ENCODE measurements at places on chromosomes 13 and 19. TPM values are rescaled to one million over a fixed set of nuclear protein-coding genes. Genes with fewer than 3 reads are reported as not detected.

GRCh38 chr19:13803038-13803437 is 7.8 kb downstream of the ZSWIM4 start:
- H3K4me3 ChIP-seq, result no peak overlapping the region
- H3K27ac ChIP-seq, result no peak overlapping the region
- H3K4me1 ChIP-seq, result no peaks in the 10 kb centered on the region
- no peaks in the 10 kb centered on the region for H3K36me3 ChIP-seq

- no peaks in the 10 kb centered on the region for H3K27me3 ChIP-seq
- no peaks in the 10 kb centered on the region for H3K36me3 ChIP-seq
- H3K4me3 ChIP-seq, result no peak overlapping the region
- no peak for DNase-seq
Measured at GRCh38 chr13:24865163-24865953, 101.4 kb downstream of the RNF17 start.

- H3K27me3 ChIP-seq, result no peaks in the 10 kb centered on the region
- no peak for DNase-seq
- no peaks in the 10 kb centered on the region for H3K4me1 ChIP-seq
- H3K36me3 ChIP-seq, result no peaks in the 10 kb centered on the region
Measured at GRCh38 chr13:64446372-64446771, 2783.8 kb downstream of the PCDH9 start.

The POU2F2 gene
- total RNA-seq, result 33.4 TPM

DNA sequence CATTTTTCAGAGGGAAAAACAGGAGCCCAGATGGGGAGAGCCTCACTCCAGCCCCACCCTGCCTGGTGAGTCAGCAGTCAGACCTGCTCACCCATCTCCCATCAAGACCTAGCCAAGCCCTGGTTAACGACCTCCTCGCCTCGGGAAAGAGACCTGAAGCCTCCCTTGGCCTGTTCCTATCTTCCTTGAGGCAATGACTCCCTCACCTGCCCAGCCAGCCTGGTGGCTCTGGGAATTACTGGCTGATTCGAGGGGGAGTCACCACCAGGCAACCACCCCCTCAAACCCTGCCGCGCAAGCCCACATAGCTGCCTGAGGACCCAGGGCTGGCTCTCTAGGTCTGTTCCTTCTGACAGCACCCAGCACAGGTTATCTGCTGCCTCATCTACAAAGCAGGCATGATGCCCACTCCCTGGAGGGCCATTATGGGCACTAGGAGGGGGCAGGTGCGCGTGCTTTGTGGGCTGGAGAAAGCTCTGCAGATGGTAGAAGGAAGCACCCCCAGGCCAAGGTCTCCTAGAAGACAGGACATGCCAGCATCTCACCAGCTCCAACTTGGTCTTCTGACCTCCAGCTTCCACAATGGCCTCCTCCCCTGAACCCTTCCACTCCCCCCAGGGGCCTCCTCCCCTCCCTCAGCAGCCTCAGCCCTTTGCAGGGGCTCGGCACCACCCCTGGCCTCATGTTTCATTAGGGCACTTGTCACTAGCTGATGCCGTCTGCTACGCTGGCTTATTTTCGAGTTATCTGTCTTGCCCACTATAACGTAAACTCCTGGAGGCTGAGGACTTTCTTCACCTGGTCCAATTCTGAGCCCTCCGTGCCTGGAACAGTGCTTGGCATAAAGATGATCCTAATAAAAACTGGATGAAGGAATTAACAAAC is 10.4 kb downstream of the DEDD2 start:
- H3K27me3 ChIP-seq, result no peaks in the 10 kb centered on the region
- no peak for DNase-seq
- H3K4me3 ChIP-seq, result no peak overlapping the region
- no peak overlapping the region for H3K27ac ChIP-seq
- peaks cover 24% of the 10 kb centered on the region for H3K4me1 ChIP-seq

- no peak overlapping the region for H3K4me3 ChIP-seq
- peaks cover 10% of the 10 kb centered on the region for H3K4me1 ChIP-seq
- no peaks in the 10 kb centered on the region for H3K27me3 ChIP-seq
Measured at GRCh38 chr19:34336781-34337271, 28.2 kb upstream of the GPI start.

The EPN1 gene
- 45.2 TPM for total RNA-seq

- H3K27ac ChIP-seq, result no peak overlapping the region
- no peaks in the 10 kb centered on the region for H3K27me3 ChIP-seq
- H3K4me3 ChIP-seq, result no peak overlapping the region
- no peaks in the 10 kb centered on the region for H3K4me1 ChIP-seq
- H3K36me3 ChIP-seq, result no peaks in the 10 kb centered on the region
Measured at GRCh38 chr13:84925443-84925842, 873.8 kb downstream of the SLITRK6 start.

DNA sequence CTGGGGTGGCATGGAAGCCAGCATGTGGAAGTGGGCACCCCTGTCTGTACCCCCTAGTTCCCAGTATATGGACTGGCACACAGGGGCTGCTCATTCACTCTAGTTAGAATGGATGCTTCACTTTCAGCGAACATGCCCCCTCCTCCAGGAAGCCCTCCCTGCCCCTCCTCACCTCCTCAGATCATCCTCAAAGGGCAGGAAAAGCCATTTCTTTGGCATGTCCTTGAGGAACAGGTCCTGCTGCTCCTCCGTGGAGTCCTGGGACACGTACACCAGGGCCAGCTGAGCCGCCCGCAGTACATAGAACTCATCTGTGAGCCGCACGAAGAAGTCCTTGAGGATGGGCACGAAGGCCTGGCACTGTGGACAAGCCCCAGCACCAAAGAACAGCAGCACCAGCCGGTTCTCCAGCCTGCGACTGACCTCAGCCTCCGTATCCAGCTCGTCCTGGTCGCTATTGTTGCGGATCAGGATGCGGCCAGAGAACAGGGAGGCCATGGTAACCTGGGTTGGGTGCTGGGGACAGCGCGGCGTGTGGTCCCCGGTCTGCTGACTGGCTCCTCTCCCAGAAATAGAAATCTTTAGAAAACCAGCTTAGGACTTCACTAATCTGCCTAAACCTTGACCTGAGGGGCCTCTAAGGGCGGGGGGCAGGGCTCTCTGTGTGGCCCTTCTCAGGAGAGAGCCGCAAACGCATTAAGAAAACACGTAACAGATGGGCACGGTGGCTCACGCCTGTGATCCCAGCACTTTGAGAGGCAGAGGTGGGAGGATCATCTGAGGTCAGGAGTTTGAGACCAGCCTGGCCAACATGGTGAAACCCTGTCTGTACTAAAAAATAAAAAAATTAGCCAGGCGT is at the start of gene NXNL1:
Gene NXNL1 (minus strand): TSS at position 555 of the 859 bp plus-strand sequence. CDS start 57 bp downstream, at position 498.
- no peak within 1 kb of the TSS for H3K4me3 ChIP-seq
- H3K4me1 ChIP-seq, result no peaks in the 10 kb centered on the region
- no peak within 1 kb of the TSS for H3K27ac ChIP-seq
- H3K27me3 ChIP-seq, result peaks cover 7% of the 10 kb centered on the region
- H3K36me3 ChIP-seq, result no peaks in the 10 kb centered on the region

The ZIC5 gene
- total RNA-seq, result not detected

The KLK3 gene
- not detected for total RNA-seq

DNA sequence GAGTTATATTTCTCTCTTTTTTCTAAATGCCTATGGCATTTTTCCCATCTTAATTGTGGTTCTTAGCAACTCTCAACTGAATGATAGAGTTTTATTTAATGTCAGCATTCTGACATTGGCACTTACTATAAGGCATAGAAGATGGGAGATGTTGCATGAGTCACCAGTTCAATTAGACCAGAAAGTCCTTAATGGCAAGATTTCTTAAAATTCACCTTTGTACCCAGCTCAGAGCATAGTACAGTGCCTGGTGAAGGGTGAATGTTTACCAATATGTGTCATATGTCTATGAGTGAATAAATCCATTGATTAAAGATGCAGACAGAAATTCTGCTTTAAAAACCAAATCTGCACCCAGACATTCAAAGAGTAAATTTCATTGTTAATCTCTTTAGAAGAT is 526.9 kb downstream of the EFNB2 start:
- H3K36me3 ChIP-seq, result no peaks in the 10 kb centered on the region
- no peak overlapping the region for H3K27ac ChIP-seq
- no peak for DNase-seq
- no peaks in the 10 kb centered on the region for H3K4me1 ChIP-seq

Measured in naive thymus-derived CD4-positive, alpha-beta T cell (primary cell).